ENCODE measurements at places on chromosomes 2 and 18.

DNA sequence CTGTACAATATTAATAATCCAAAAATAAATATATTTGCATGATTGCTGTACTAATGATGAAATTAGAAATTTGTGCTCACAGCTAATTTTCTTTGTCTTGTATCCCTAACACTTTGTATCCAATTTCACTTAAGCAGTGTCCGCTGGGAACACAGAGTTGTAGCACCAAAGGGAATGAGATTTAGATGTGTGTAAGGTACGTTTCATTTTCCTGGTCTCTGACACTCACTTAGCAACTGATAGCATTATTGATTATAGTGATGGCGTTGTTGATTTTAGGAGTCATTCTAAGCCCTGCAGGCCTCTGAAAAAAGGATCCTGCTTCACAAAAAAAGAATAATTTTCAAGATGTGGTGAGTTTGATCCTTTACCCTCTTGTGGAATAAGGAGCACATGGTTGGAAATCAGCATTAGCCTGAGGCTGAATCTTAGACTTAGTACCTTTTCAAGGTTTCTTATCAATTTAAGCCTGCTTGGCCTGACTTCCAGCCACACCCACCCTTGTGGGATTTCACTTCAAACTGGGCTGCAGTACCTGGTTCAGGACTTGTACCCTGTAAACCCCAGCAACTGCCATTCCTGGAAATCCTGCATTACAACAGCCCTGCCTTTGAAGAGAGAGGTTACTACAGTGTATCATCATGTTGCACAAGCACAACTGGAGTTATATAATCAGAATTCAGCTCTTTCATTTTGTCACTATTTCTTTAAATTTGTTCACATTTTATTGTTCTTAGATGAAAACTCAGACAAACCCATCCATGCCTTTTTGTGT is 116.2 kb downstream of the RND3 start:
- DNase-seq, result no peak

DNA sequence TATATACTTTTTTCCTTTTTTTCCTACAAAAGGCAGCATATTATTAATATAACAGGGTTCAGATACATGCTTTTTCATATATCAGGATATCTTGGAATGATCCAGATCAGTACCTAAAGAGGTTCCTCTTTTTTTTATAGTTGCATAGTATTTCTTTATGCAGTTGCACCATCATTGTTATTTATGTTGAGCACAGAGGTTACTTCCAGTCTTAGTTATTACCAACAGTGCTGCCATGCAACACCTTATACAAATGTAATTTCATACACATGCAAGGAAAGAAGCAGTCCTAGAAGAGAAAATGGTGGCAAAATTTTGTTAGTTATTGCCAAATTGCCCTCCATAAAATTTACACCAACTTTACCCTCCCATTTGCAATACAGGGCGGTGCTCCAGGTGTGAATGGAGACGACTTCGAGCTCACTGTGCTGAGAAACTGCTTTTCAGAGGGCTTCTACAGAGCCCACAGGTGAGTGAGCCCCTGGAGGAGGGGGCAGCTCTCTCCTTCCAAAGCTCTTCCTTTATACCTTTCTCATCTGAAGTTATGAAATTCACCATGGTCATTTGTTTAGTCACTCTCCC is 30.0 kb upstream of the KCMF1 start:
- no peak for DNase-seq

DNA sequence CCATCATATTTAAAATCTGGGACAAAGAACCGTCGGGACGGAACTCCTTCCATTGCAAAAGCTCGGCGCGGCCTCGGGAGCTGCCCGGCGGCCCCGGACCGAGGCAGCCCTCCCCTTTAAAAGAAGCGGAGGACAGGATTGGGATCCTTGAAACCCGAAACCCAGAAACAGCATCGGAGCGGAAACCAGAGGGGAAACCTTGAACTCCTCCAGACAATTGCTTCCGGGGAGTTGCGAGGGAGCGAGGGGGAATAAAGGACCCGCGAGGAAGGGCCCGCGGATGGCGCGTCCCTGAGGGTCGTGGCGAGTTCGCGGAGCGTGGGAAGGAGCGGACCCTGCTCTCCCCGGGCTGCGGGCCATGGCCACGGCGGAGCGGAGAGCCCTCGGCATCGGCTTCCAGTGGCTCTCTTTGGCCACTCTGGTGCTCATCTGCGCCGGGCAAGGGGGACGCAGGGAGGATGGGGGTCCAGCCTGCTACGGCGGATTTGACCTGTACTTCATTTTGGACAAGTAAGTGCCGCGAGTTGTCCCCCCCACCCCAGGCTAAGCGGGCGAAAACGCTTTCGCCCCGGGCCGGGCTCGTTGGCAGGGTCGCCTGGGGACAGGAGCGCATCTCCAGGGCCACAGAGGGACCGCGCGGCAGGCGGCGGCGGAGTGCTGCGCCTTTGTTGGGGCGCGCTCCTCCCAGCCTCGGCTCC is at the start of gene ANTXR1:
Gene ANTXR1, plus strand, starts transcription at position 38 of the 698 bp plus-strand sequence. Its CDS starts 321 bp downstream, at position 359.
- peak; percentile 51 for DNase-seq

- no peak for DNase-seq
Observed at GRCh38 chr2:80193566-80193965, 111.0 kb downstream of the LRRTM1 start.

DNA sequence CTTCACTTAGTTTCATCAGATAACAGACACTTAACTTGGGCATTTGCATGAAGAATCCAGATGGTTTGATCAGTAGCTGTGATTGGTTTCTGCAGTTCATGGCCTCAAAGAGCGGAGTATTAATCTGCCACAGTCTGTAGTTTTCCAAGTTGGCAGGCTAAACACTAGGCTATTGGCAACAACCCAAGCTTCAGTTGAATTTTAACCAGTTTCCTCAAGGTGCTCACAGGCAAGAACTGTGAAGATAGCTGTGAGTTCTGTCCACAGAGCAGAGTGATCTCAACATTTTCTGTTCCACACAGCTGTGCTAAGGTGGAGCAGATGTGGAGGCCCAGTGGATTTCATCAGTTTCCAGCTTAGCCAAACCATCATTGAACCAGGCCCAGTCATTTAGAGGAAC is 469.5 kb upstream of the LINC00305 start:
- no peak for DNase-seq

DNA sequence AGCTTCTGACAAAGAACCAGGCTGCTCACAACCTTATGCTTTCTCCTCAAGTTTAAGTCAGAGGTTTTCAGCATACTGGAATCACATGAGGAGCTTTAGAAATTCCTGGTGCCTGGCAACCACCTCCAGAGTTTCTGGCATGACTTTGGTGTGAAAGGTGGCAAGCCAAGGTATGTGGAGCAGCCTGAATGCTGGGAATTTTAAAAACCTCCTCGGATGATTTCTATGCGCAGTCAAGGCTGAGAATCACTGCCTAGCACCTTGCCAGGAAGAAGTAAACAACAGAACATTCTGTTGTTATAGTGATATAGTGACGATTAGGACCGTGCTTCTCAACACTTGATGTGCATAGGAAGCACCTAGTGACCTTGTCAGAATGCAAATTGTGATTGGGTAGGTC is 11.7 kb downstream of the CCBE1 start:
- DNase-seq, result no peak

DNA sequence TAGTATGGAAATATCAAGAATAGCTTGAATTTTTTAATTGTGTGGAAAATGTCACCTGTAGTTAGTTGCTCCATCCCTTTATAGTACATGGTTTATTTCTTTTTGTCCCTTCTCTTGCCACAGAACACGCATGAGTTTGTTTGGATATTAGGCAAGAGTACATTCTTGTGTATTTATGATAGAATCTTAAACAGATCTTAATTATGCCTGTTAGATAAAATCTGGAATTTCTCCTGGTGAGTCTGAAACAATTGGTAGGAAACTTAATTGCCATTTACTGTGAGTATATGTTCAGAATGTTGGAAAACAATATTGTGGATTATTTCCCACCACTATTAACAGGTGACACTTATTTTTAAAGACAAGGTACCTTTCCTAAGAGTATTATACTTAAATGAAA is 30.2 kb upstream of the CABYR start:
- DNase-seq, result no peak

DNA sequence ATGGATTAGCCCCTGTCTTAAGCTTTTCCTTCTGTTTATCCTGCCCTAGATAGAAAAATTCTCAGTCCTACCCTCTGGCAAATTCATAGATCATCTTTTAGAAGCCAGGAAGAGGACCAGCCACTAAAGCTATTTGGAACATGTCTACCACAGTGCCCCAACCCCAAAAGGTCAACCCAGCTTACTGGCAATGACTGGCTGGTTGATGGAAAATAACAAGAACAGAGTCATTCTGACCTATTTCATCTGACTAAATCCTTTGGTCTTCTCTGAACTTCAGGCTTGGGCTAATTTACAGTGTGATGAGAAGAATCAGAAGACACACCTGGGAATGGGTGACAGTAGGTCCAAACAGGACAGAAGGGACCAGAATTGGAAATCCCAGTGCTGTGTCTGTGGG is 227.3 kb upstream of the CCDC68 start:
- no peak for DNase-seq

GRCh38 chr18:76498064-76498463 is 3.0 kb upstream of the ZNF516 start:
- no peak for DNase-seq

- no peak for DNase-seq
Observed at GRCh38 chr2:235004329-235004903, 52.6 kb downstream of the SH3BP4 start.

- DNase-seq, result no peak
Observed at GRCh38 chr2:48399828-48400552, 130.0 kb upstream of the STON1 start.

GRCh38 chr2:208142240-208142924 is 3.6 kb downstream of the CRYGB start:
- no peak for DNase-seq

- no peak for DNase-seq
Observed at GRCh38 chr2:10452312-10452711, 4.2 kb upstream of the ODC1 start.

GRCh38 chr2:152236191-152236925 is 60.8 kb upstream of the STAM2 start:
- DNase-seq, result no peak

GRCh38 chr2:120683081-120683480 is 52.6 kb upstream of the GLI2 start:
- DNase-seq, result no peak

DNA sequence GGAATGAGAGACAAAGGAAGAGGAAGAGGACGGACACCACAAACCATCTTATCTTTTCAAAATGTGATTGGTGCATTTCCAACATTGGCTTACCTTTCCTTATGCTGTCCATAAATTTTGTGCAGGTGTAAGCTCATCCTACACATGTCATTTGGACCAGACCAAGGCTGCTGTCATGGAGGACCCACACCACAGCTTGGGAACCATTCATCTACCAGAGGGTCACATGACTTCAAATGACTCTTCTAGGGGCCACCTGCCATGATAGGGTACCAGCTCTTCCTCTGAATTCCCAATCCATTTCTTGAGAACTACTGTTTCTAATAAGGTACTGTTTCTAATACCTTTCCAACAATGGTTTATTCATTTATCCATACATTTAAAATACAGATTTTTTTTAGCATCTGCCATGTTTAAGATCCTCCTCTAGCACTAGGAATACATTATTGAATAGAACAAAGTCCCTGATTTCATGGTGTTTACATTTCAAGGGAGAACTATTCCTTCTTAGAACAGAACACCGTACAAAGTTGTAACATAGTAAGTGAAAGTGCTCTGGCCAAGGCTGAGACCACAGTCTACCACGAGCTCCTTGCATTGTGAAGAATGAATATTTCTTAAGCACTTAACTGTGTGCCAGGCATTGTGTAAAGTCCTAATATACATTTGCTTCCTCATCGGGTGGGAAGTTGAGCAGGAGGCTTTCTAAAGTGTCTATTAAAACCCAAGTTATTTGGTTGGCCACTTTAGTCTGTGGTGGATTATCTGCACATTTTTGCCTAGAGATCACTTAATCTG is 246.1 kb upstream of the FN1 start:
- DNase-seq, result no peak

DNA sequence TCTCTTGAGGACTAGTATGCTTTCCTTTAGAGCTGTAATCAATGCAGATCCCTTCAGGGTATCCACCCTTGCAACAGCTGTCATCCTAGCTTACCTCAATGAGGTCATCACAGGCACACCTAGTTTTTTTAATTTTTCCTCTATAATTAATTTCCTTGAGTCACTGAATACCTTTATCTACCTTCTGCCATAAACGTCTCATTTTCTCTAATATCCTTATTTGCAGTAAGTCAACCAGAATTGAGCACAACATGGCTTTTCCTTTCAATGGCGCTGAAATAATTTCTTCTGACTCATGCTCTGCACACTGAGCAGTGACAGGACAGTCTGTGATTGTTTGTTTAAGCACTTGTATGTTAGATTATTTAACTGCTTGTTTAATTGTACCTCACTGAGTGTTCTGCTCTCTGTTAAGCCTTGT is 49.4 kb downstream of the ETAA1 start:
- no peak for DNase-seq

- no peak for DNase-seq
Observed at GRCh38 chr18:31120594-31120993, 18.4 kb upstream of the DSC2 start.

DNA sequence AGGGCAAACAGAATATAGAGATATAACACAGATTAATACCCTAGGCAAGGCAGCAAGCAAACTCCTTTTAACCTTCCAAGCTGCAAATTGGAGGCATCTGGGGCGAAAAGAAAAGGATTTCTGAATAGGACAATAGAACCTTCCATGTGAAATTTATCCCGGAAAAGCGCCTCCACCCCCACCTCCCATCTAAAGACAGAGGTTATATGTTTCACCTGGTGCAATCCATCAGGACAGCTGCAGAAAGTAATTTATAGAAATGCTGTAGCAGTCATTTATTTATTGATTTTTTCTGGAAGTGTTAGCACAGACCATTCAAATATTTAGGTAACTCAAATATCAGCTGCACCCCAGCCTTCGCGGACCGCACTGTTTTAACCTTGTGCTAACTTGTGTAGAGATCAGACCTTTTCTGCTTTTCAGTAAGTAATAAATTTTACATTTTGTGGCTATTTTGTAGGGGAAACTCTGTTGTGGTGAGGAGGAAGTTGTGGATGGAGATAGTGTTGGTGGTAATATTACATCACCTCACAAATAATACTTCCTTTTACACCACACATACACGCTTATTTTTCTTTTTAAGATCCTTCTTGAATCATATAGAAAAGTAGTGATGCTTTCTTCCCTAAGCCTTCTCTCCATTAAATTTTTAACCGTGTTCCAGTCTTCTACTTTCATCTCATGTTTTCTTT is 919.3 kb upstream of the CDH2 start:
- DNase-seq, result no peak

GRCh38 chr2:144738749-144739148 is 218.8 kb upstream of the ZEB2 start:
- no peak for DNase-seq

DNA sequence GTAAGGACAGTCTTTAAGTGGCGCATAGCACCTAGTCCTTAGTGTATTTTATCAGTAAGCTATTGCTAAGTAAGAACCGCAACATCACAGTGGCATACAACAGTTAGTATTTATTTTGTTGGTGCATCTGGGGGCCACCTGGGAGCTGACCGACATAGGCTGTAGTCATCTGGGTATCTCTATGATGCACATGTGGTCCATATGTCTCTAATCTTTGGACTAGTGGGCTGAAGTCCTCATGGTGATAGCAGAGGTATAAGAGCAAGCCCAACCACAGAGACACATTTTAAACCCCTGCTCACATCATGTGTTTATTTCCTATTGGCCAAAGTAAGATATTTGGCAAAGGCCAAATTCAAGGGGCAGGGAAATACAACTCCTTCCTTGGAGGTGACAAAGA is 2.9 kb downstream of the CAMKMT start:
- DNase-seq, result no peak

Data from smooth muscle cell of the brain vasculature (primary cell).